Stimulated activated CD8-positive, alpha-beta memory T cell treated with anti-CD3 and anti-CD28 coated beads, Interleukin-4, amount 100 ng/mL, for 4 hours (primary cell): ENCODE measurements at places on chromosomes 7 and 10.

- no peak for DNase-seq
Observed at GRCh38 chr10:100740476-100741377, 4.7 kb upstream of the PAX2 start.

GRCh38 chr7:4791738-4792536 lies 16.5 kb downstream of the AP5Z1 start:
- DNase-seq: peak; percentile 43

DNA sequence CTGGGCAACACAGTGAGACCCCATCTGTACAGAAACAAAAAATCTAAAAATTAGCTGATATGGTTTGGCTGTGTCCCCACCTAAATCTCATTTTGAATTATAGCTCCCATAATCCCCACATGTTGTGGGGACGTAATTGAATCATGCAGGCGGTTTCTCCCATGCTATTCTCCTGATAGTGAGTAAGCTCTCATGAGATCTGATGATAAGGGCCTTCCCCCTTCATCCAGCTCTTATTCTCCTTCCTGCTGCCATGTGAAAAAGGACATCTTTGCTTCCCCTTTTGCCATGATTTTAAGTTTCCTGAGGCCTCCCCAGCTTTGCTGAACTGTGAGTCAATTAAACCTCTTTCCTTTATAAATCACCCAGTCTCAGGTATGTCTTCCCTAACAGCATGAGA lies 136.5 kb downstream of the SFMBT2 start:
- no peak for DNase-seq

DNA sequence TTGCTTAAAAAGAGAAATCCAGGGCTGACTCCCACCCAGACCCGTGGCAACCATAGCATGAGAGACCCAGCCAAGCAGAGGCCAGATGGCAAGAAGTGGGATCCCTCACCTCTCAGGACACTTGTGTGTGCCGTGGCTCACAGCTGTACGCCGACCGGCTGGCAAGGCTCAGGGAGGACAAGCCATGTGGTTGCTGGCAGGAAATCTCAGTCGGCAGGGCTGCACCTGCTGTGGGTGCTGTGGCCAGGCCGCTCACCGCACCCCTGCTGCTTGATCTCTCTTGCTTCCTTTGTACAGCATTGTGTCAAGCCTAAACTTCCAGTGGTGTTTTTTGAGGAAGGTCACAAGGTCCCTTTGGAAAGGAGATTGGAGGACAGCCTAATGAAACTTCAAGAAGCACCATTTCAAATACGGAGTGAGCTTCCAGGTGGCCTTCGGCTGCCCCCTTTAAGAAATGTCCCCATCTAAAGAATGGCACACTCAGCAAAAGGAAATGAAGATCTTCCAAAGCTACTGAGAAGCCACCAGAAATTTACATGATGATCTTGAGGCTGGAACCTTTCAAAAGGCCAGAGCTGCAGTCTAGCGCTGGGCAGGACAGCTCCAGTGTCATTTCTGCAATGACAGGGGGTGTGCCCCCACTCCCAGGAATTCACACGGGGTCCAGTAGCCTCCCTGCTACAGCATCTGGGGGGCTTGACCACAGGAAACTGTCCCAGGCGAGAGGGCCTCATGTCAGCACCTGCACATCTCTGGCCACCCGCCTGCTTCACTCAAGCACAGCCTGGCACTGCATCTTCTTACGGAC lies 409.0 kb upstream of the MGMT start:
- DNase-seq: no peak

GRCh38 chr10:7819121-7819460 lies 786 bp downstream of the TAF3 start:
- DNase-seq: no peak

DNA sequence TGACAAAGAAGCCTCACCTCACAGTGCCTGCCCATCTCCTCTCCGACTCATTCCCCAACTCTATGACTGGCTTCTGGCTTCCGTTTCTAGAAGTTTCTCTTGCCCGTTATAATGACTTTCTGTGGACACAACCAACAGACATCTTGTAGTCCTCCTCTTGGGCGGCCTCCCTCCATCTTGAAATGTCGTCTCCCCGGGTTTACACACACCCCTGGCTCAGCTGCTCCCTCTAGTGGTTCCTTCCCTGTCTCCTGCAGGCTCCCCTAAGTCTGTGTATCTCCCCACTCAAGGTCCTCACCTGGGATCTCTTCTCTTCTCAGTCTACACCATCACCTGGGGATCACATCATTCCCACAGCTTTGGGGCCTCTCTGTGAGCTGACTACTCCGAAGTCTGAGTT lies 123.4 kb upstream of the NEBL start:
- DNase-seq: no peak

DNA sequence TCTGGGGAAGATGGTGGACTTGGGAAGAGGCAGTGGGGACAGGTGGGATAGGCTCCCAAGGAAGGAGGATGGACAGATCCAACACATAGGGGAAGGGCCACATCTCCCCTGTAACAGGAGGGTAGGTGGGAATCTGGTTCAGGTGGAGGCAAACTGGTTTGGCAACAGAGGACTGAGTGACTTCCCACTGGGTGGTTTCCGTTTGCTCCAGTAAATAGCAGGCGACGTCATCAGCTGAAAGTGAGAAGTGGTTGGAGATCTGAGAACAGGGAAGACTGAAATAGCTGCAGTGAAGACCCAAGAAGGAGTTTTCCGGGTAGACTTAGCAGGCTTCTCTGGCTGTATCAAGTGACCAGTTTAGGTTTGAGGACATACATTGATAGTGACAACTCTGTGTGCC lies 504.4 kb downstream of the GALNT17 start:
- DNase-seq: no peak

DNA sequence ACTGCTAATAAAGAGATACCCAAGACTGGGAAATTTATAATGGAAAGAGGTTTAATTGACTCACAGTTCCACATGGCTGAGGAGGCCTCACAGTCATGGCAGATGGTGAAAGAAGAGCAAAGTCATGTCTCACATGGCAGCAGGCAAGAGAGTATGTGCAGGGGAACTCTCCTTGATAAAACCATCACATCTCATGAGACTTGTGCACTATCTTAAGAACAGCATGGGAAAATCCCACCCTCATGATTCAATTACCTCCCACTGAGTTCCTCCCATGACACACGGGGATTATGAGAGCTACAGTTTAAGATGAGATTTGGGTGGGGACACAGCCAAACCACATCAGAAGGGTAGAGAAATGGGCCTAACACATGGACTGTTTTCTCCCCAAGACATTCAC lies 156.3 kb downstream of the CCDC71L start:
- DNase-seq: no peak

GRCh38 chr7:32283546-32283945 lies 206.6 kb downstream of the LSM5 start:
- DNase-seq: no peak

DNA sequence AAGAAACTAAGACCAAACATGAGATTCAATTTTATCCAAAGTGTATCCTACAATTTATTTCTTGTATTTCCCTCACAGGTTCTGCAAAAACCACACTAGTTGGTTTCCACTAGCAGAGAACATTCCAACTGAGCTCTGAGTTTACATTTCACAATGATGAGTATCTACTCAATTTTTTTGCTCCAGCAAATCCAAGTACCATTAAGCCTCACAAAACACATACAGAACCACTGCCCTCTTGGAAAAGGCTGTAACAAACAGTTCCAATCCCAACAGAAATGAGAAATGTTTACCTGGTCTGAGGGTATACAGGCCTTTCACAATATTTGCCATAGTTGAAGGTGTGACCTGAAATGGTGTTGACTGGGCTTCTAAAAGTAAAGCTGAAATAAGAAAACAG lies 59.9 kb downstream of the CACUL1 start:
- no peak for DNase-seq

- no peak for DNase-seq
Observed at GRCh38 chr10:5904227-5904626, 14.2 kb downstream of the FBH1 start.

DNA sequence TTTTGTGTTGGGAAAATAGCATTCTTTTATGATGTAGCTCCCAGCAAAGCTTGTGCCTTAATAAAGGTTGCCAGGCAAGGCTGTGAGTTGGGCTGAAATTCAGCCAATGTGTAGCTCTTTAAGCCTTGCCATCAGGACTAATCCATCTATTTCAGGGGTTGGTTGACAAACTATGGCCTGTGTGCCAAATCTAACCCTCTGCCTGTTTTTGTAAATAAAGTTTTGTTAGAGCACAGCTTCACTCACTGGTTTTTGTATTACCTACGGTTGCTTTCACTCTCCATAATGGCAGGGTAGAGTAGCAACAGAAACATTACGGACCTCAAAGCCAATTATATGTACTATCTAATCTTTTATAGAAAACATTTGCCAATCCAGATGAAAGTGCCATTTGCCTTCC lies 638.1 kb upstream of the POT1 start:
- DNase-seq: no peak

DNA sequence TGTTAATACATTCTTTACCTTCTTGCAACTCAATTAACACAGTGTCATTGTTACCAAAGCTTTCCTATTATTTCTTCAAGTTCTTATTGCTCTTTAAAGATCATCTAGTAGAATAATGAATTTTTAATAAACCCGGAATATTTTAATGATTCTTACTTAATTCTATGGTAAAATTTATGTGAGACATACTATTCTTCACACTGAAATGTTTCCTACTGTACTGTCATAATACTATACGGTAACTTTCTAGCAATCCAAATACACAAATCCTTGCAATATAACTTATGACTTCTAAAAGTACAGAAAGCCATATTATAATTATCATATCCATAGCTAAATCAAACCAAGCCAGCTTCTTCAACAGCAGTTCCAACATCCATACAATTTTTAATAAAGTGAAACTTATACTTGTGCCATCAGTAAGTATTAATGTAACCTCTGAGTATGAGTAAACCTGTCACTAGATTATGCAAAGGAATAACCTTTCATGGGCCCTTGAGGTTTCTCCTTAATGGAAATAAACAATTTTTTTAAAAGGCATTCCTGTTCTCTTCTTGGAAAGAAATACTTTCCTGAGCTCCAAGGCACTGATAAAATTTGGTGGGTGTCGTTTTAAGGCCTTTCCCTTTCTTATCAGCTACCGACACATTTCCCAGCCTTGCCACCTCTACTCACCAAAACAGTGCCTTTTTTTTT lies 87.4 kb downstream of the IMMP2L start:
- no peak for DNase-seq

- DNase-seq: no peak
Observed at GRCh38 chr10:120632942-120633341, 175.9 kb downstream of the PLPP4 start.

GRCh38 chr10:34374356-34375045 lies 440.6 kb downstream of the PARD3 start:
- no peak for DNase-seq

DNA sequence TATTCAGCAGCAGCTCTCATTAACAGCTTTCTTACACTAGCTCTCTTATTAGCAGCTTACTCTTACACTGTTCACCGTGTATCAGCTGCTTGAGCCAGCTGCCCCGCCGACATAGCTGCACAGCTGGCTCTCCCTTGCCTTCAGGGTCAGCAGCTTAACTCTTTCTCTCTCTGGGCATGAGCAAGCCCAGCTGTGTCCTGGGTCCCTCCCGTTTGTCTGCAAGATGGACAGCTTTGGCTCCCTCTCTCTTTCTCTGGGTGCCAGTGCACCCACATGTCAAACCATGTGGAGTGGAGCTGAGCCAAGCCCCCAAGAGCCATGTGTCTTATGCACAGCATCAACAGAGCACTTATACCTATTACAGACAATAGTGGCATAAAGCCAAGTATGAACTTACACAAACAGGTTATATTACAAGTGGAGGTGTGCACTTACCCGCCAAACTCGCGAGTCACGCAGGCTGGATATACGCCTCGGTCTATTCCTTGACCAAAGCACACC lies 35.7 kb upstream of the MTPAP start:
- no peak for DNase-seq

DNA sequence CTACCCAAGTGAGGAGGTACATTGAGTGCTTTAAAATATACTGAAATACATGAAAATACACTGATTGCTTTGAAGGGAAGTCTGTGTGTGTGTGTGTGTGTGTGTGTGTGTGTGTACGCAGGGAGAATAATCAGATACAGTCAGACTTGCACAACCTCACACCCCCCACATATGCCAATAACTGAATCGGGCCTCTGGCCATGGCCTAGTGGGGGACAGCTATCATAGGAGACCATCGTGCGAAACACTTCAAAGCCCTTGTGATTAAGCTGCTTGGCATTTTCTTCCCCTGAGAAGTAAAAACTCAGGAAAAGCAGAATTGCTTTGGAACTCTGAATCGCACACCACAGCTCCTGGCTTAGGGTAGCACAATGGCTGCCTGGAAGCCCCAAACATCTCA lies 135.1 kb downstream of the C10orf105 start:
- DNase-seq: no peak

DNA sequence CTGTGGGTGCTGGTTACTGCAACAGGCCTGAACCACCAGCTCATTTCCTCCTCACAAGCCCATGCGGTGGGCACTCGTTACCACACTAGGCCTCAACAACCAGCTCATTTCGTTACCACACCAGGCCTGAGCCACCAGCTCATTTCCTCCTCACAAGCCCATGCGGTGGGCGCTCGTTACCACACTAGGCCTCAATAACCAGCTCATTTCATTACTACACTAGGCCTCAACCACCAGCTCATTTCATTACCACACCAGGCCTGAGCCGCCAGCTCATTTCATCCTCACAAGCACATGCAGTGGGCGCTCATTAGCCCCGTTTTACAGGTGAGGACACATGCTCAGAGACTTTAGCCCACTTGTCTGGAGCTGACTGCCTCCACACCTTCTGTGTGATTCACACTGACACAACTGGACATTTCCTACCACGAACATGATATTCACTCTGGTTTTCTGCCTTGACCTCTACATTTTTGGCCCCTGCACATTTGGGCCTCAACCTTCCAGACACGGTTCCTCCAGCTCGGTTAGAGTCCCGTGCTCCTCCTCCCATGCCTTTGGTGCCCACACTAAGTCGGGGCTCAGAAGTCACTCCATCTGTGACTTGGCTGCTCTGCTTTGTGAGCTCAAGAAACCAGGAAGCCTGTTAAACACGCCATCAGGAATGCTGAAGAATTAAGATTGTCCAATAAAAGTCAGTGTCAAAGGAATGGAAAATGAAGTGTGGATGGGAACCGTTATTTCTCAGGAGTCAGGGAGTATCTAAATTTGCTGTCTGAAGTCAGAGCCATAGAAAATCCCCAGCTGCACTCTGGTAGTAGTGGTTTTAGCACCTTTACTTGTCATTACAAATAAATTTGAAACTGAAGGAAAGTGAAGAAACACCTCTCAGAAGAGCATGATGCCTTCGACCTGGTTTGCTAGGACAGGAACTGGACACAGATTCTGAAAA lies 55.8 kb upstream of the LANCL2 start:
- peak; percentile 5 for DNase-seq
